ENCODE measurements at places on chromosomes 12 and 14.

- DNase-seq: no peak
Measured at GRCh38 chr12:31274520-31275300, 51.2 kb downstream of the SINHCAF start.

GRCh38 chr12:110262442-110263388 is 18.3 kb upstream of the ATP2A2 start:
- no peak for DNase-seq

- DNase-seq: no peak
Measured at GRCh38 chr14:81305743-81306142, 85.0 kb upstream of the GTF2A1 start.

DNA sequence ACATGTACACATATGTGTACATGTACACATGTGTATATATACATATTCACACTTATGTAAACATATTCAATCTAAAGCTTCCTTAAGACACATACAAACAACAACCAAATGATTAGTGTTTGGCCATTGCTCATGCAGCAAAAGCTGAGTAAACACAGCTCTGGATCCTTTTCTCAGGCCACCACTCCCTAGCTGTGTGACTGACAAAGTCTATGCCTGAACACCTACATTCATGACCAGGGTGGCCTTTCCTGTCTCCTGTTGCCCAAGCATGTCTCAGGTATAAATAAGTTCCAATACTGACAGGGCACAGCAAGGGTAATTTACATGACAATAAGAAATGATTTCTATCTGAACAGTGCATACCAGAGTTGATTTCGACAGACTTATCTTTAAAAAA is 1.4 kb upstream of the PTPRO start:
- DNase-seq: no peak

DNA sequence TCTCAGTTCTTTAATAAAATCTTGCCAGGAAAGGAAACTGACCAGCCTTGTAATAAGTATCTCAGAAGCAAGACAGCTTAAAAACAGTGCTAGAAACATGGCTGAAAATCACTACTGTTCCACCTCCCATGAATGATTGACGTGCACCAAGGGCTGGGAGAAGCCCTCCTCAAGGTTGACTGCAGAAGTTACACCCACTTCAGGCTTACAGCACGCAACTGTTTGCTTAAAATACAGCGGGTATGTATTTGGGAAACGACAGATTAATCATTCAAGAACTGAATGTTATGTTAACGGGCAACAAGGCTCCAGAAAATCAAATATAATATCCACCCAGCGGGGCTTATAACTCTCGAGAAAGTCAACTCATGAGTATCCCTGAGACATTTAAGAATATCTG is 22.1 kb downstream of the PRKD1 start:
- no peak for DNase-seq

DNA sequence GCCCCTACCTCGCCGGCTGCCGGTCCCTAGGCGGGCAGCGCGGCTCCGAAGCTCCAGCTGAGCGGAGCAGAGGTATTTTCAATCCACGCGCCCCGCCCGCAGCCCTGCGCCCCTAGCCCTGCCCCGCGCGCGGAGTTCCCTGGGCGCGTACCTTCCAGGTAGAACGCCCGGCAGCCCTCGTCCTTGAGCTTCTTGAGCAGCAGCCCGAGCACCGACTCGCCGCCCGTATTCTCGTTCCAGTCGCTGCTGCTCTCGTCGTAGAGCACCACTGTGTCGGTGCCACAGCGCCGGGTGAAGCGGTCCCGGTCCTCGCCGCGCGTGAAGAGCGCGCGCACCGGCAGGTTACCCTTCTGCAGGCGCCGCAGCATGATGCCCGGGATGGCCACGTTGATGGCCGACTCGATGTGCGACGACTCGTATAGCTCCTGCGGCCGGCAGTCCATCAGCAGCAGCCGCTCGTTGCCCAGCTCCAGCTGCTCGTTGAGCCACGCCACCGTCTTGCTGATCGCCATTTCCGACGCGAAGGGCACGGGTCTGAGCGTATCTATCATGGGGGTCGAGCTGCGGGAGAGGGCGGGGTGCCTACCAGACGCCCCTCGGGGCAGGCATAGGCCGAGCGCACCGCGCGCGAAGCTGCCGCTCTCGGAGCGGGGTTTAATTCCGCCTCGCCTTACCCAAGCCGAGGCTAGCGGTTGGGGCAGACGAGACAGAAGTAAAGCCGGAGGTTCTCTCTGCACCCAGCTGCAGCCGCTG is 636 bp downstream of the DUSP6 start:
- DNase-seq: no peak

DNA sequence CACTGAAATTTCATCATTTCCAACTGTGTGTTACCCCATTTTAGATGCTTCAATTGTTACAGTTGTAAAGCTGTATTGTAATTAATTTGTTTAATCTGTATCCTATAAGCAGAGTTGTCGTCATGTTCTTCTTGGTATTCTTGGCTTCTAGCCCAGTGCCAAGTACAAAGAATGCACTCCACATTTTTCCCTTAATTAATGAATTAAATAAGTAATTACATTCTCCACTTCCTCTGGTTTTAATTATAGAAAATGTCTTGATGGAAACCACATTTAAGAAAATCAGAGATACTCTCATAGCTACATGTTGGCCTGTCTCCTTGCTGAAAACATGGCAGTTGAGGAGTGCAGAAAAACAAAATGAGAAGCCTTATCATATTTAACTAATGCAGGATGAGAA is 746 bp downstream of the DNAI7 start:
- DNase-seq: no peak

GRCh38 chr14:34971801-34972200 is 11.0 kb upstream of the SRP54 start:
- no peak for DNase-seq

GRCh38 chr12:40342010-40342409 is 117.2 kb downstream of the LRRK2 start:
- no peak for DNase-seq

DNA sequence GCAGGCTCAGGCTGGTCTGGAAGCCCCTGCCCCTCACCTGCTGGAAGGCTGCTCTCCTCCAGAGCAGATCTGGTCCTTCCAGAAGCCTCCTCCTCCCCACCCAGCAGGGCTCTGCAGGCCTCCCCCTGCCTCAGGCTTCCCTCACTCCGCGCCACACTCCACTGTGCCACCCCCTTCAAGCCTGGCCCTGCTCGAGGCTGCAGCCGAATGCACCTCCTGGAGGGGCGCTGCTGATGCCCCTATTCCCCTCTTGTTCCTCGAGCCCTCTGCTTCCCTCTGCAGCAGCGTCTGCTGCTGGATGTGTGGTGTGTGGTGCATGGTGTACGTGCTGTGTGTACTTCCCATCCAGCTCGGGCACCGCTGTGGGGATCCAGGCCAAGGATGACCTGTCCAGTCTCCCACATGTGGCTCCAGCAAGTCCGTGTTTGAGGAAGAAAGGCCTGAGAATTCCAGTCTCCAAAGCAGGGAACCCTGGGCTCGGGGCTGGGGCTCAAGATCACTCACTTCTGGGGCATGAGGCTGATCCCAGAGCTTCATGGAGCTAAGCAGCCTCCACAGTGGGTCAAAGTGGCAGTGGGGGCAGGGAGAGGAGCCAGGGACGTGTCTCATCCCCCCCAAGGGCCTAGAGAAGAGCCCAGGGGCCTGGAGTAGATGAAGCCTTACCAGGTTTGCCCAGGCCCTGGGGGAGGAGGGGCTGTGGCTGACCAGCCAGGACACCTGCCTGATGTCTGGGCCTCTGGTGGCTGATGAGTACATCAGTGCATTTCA is 136.0 kb upstream of the C14orf180 start:
- no peak for DNase-seq

GRCh38 chr12:115824936-115825602 is 452.4 kb downstream of the MED13L start:
- no peak for DNase-seq

- DNase-seq: no peak
Measured at GRCh38 chr14:48937541-48938195, 648.5 kb downstream of the RPS29 start.

GRCh38 chr12:112049351-112049750 is 36.1 kb downstream of the ERP29 start:
- no peak for DNase-seq

GRCh38 chr12:94062796-94063635 is 85.4 kb upstream of the PLXNC1 start:
- no peak for DNase-seq

DNA sequence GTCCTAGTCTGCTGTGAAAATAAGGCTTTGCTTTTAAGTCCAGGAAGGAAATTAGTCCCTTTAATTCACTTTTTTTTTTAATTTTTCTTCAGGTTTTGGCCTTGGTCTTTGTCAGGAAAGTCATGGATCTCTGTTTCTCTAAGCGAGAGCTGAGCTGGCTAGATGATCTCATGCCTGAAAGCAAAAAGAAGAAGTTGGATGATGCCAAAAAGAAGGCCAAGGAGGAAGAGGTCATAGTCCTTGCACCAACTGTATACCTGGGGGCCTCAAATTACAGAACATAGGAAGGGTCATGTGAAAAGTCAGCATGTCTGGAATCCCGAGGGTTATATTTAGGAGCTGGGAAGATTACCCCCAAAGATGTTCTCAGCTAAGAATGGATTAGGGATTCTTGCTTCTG is 72.3 kb downstream of the SLC4A8 start:
- DNase-seq: no peak

DNA sequence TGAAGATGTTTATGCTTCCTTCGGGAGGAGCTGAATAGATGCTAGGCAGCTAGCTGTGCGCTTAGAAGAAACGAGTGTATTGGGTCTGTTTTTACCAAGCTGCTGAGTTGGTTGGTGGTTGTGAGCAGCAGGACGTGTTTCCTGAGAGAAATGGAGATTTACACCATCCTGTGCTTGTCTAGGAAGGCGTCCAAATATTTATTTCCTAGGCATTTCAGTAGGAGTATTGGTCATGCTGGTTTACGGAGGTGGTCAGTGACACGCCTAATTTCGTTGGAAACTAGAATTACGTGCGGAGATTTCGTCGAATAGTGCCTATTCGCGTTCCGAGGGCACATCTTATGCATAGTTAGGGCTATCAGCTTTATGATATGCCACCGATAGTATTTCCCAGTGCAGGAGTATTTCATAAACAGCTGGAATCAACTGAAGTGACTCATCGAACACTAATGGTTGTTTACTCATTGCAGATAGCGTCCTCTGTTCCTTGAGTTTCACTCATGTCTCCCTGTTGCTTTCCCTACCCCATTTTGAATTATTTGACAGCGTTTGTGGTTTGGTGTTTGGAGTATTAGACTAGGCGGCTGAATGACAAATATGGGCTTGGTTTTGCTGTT is 780 bp downstream of the TBC1D15 start:
- DNase-seq: no peak

DNA sequence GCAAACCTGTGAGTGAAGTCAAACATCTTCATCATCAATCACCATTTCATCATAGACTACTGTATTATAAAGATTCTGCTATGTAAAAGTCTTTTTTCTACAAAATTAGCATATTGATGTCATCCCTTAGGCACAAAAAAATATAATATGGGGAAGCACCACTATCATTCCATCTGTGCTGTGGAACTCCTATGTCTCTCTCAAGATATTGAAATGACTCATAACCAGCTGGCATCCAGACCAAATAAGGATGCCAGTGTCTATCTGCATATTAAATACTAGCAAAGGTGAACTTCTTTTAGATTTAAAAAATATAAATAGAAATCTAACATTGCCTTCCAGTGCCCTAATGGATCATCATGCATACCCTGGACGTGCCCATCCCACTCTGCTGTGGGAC is 17.9 kb upstream of the DCAF5 start:
- no peak for DNase-seq

DNA sequence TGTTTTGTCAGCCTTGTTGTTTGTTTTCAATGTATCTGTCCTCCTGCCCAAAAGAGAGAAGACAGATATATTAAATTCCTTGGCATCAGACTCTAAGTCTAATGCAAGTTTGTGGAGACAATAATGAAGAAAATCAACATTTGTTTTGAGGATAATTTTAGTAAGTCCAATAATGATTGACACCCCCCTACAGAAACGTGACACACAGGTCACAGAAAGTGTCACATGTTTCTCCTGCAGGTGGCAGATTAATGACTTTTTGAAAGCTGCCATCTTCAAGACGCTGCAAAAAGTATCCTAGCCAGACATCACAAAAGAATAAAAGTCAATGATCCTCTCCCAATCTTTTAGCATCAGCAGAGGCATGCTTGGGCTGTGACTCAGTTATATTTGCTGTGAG is 378.8 kb upstream of the TMPO start:
- DNase-seq: no peak

DNA sequence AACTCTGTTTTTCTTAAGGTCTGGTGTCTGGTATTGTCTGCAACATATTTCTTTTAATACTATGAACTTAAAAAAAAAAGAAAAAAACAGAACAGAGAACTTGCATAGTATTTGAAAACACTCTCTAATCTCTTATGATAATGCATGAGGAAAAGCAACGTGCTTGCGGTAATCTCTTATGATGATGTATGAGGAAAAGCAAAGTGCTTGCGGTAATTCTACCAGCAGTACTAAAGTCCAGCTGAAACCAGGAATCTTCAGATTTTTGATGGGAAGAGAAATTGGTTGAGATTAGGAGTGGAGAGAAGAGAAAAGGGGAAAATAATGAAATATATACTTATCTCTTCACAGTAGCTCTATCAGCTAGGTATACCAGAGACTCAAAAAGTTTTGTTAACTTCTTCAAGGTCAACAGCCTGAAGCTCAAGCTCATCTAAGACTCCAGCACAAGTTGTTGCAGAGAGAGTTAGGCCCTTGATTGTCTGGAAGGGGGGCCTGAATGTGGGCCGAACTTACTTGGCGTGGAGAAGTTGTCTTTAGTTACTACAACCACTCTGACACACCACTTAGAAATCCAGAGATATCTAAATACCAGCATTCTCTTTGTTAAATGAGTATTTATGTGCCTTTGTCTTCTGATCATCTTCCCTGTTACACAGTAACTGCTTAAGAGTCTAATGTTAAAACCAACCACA is 240.4 kb downstream of the PRKD1 start:
- DNase-seq: no peak

- no peak for DNase-seq
Measured at GRCh38 chr12:19652386-19652785, 213.1 kb downstream of the AEBP2 start.

DNA sequence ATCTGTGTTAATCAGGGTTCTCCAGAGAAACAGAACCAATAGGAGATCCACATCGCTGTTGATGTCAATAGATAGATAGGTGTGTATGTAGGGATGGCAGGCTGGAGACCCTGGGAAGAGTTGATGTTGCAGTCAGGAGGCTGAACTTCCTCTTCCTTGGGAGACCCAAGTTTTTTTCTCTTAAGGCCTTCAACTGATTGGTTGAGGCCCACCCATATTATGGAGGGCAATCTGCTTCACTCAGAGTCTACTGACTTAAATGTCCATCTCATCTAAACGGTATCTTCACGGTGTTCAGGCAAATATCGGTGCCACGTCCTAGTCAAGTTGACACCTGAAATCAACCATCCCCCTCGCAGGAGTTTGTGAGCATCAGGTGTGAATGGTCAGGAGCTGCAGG is 63.0 kb downstream of the ETV6 start:
- no peak for DNase-seq

DNA sequence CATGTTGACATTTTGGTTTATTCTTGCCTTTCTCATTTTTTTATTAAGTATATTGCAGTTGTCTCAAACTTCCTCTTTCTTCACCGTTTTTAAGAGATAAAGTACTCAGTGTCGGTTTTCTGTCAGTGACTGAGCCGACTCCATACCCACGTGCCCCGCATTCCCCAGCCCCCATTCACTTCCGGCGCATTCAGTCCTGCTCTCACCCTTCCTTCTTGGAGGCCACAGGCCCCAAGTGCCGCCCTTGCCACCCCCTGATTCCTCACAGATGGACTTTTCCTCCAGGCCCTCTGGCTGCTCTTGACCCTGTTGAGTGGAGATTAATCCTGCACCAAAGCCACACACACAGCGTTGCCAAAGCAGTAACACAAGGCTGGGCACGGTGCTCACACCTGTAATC is 19.1 kb upstream of the DNAH10 start:
- no peak for DNase-seq

GRCh38 chr12:108116254-108116653 is 12.8 kb upstream of the WSCD2 start:
- DNase-seq: no peak

- no peak for DNase-seq
Measured at GRCh38 chr12:112116232-112117060, 7.9 kb upstream of the NAA25 start.
